Astrocyte of the cerebellum (primary cell): ENCODE measurements at places on chromosomes 7 and 10.

- no peak for DNase-seq
Measured at GRCh38 chr10:7532723-7533498, 122.1 kb upstream of the SFMBT2 start.

- no peak for DNase-seq
Measured at GRCh38 chr7:117755136-117755535, 118.1 kb downstream of the CTTNBP2 start.

- no peak for DNase-seq
Measured at GRCh38 chr10:92938841-92939240, 90.5 kb downstream of the EXOC6 start.

GRCh38 chr7:13904007-13904406 is 85.5 kb downstream of the ETV1 start:
- no peak for DNase-seq

- no peak for DNase-seq
Measured at GRCh38 chr10:75639736-75640135, 208.3 kb downstream of the LRMDA start.

DNA sequence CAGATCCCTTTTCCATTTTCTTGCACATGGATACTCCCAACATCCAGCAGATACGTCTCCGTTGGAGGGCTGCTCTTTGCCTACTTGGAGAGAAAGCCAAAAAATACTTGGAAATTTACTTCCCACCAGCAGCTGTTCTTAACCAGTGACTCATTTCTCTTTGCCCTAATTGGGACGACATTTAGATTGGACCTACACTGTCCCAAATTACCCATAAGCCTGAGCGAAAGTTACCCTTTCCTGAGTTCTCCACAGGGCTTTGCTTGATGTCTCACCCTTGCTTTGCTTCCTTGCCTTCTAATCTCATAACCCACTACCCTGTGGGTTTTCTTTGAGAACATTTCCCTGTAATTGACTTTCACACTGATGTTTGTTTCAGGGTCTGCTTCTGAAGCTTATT is 48.1 kb downstream of the SAMD8 start:
- DNase-seq = no peak

DNA sequence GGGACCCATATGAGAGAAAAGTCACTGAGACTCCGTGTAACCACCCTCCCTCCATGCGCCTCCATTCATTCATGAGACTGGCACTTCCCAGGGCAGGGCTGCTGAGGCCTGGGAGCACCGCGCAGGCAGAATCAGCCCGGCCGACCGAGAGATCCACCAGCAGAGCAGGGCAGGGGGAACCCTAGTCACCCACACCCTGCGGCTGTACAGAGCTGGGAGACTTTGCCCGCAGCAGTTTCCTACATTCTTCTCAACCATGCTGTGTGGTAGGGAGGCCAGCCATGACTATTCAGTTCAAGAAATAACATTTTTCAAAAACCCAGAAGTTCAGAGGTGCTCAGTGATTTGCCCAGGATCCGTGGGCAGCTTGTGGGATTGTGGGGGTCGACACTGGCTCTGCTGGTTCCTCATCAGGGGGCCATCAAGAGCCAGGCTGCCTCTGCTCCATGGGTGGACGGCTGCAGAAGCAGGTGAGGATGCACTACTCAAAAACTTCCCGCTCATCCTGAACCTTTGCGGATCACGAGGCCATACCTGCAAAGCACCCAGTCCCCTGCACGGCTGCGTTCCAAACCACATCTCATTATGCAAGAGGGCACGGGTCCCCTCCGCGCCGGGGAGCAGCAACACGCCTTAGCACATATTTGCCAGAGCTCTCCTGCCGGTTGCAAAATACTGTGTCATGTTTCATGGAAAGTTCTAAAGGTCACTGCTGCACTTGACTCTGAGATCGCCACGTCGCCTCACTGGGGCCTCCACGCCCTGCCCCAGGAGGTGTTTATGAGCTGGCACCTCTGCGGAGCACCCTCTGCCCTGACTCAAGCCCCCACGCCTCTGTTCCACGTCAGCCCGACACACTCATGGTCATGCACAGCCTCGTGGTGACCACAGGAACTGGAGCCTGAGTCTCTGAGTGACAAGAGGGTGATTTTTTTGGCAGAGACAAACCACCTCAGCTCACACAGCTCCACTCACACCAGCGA is 132.0 kb downstream of the PRKAG2 start:
- DNase-seq = peak; percentile 29

- DNase-seq = no peak
Measured at GRCh38 chr10:71865561-71866041, 14.6 kb upstream of the PSAP start.

DNA sequence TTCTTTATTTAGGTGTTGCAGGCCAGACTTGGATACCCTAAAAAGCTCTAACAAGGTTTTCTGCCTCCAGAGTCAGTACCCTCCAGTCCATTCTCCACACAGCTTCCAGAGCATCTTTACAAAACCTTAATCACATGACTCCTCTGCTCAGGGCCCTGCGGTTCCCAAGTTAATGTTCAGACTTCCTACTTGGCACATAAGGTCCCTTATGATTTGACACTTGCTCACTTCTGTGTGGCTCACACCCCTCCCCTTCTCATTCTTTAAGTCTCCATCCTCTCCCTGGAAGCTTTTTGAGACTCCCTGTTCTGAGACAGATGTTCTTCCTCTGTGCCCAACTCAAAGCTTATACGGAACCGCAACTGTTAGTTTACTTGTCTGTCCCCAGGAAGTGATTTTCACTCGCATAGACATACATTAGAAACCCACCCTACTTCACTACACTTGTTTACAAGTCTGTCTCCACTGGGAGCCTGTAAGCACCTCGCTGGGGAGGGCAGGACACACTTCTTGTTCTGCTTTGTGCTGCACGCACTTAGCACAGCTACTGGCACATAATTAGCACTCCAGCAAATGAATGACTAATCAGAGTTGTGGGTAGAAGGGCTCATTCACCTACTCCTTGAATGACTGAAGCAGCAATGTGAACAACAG is 154.3 kb upstream of the LAMB4 start:
- DNase-seq = no peak

- DNase-seq = no peak
Measured at GRCh38 chr7:127322351-127322750, 69.6 kb upstream of the GRM8 start.

- DNase-seq = peak; percentile 33
Measured at GRCh38 chr10:36349445-36350078, 707.5 kb upstream of the FZD8 start.
